ENCODE measurements at places on chromosomes 6 and 20.

DNA sequence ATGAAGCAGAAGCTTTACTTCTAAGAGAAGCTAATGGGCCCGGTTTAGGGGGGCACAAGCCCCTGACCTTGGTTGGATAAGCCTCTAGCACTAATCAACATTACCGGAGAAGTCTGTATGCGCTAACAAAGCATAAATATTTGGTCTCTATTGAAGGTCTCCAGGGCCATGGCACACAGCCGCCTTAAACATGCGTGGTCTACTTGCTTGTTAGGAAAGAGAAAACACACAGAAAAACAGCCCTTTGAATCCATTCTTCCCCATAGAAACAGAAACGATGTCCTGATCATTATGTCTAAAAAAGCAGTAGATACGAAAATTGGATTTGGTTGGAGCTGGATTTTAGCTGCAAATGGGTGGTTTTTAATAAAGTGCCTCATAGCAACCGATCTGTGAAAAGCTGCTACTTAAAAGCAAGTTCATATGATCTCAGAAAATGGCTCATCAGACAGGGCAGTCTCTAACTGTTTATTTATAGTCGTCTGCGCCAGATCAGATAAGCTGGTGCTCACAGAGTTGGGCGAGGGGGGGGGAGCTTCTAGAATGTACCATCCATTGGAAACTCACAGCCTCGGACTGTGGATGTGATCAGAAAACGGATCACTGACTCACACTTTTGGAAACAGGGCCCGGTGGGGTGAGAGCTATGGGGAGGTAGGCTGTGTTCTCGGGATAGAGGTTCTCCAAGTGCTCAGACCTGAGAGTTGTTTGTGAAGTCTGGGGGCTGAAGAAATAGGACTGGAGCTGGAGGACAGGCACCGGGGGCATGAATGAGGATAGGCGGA lies 35.3 kb upstream of the APCDD1L start:
- DNase-seq = no peak

DNA sequence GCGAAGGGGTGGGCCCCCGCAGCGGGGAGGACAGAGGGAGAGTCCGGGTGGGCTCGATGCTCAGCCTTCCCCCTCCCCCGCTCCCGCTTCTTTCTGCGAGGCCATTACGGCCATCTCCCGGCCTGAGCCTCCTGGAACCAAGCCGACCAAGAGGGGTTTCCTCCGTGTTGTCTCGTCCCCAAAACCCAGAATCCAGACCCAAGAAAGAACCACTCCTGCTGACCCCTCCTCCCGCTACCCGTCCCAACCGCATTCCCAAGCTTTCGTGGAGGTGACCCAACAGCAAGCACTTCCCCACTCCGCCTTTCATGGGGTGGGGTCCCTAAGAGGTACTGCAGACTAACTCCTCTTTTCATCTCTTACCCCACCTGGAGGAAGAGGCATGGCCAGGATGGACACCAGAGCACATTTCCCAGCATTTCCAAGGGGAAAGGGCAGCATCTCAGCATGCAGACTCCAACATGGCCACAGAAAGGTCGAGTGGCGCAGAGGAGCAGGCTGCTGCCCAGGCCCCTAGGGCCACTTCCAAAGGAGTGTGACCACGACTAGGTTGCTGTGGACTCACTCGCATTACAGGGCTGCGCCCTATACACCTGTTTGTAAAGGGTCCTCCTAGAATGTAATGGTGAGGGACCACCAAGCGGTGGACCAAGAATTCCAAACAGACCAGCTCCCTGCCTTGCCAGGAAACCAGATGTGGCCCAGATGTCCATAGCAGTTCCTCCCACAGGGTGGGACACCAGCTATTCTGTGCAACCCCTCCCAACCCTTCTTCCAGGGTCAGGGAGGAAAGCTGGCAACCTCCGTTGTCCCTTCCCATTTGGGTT lies 53.4 kb downstream of the MRPL14 start:
- no peak for DNase-seq

DNA sequence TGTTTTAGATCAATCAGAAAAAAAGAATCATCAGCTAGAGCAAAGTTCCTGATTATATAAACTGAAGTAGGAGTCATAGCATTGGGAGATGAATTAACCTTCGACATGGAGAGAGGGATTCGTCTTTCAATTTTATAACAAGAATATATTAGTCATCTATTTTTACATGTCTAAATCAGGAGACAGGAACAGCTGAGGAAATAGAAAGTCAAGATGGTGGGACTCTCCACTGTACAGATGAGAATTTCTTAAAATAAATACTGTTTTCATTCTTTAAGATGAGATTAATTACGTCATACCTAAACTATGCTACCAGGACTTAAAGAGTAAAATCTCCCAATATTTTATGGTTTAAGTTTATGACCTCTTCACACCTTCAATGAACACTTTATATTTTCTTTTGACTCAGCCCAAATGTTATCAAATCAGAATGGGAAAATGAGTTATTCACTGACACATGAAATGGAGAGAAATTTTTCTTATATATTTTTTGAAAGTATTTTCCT lies 1137.7 kb downstream of the EPHA7 start:
- no peak for DNase-seq

GRCh38 chr6:28137505-28137981 lies 4.1 kb upstream of the ZKSCAN8 start:
- DNase-seq = no peak

- DNase-seq = no peak
Observed at GRCh38 chr20:59175861-59176260, 12.2 kb downstream of the ZNF831 start.

GRCh38 chr6:113047148-113047547 lies 700.0 kb downstream of the RFPL4B start:
- no peak for DNase-seq

DNA sequence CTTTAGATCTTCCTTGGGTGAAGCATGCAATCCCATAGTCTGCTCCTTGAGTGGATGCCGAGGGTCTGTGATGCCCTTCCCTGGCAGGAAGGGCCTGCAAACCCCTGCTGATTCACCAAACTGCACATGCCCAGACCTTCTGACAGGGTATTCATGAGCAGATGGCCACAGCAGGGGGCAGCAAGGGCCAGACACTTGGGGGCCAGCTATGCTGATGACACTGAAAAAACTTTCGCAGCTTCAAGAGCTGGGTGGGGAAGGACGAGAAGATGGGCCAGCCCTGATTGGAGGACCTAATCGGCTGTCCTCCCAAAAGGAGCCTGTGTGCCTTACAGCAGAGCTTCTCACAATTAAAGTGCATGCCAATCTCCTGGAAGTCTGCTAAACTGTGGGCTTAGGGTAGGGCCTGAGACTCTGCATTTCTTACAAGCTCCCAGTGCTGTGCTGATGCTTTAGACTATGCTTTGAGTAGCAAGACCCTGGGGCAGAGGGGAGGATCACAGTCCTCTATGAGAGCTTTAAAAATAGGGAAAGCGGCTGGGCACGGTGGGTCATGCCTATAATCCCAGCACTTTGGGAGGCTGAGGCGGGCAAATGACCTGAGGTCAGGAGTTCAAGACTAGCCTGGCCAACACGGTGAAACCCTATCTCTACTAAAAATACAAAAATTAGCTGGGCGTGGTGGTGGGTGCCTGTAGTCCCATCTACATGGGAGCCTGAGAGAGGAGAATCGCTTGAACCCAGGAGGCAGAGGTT lies 15.2 kb upstream of the GDAP1L1 start:
- DNase-seq = no peak
